ENCODE measurements at places on chromosomes 3 and 15.

DNA sequence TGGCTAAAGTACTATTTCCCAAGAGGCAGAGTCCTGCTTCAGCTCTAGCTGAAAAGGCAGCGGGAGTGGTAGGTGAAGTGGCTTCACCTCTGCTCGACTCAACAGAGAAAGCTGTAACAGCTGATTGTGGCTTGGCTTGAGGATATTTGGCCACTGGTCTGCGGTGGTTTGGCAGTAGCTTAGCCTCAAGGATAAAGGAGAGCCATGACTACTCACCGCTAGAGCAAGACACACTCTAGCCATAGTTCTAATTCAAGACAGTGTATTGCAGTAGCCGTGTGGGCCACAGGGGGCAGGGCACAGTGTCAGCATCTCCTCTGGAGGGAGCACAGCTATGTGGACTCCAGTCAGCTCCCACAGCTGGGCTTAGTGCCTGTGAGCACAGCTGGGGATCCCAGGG lies 23.5 kb downstream of the TPRG1 start:
- DNase-seq, result no peak

DNA sequence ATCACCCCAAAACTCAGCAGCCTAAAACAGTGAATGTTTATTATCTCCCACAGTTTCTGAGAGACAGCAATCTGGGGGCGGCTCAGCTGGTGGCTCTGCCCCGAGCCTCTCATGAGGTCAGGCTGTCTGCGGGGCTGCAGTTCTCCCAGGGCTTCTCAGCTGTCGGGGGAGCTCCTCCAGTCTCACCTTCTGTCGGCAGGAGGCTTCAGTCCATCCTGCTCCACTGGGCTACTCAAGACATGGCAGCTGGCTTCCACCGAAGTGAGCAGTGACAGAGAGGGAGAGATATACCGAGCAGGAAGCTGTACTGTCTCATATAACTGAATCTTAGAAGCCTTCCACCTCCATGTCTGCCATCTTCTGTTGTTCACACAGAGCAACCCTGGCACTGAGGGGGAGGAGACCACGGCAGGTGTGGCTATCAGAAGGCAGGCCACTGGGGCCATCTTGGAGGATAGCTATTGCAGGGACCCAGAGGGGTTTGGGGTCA lies 72.8 kb upstream of the ITGA11 start:
- no peak for DNase-seq

- no peak for DNase-seq
These were observed 69.4 kb downstream of the ZBTB20 start for GRCh38 chr3:115077501-115078250.

DNA sequence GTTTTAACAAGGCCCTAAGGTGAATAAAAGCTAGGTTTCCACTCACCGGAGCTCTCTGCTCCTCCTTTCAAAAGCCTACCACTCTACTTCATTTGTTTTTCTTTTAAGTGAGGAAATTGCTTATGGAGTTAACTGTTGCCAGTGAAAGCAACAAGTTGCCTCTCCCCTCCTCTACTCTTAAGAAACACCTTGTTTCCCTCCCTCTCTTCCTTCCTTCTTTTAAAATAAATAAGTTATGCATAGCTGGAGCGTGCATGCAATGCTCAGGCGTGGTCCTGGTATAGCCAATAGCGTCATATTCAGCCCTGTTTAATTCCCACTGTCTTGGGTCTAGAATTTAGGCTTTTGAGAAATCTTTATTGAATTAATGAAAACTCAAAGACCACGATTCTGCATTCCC lies 101.1 kb upstream of the IGF1R start:
- DNase-seq, result no peak

GRCh38 chr15:74136814-74137536 lies 6.6 kb downstream of the ISLR2 start:
- no peak for DNase-seq

GRCh38 chr3:71397046-71397445 lies 186.5 kb downstream of the FOXP1 start:
- DNase-seq, result no peak

DNA sequence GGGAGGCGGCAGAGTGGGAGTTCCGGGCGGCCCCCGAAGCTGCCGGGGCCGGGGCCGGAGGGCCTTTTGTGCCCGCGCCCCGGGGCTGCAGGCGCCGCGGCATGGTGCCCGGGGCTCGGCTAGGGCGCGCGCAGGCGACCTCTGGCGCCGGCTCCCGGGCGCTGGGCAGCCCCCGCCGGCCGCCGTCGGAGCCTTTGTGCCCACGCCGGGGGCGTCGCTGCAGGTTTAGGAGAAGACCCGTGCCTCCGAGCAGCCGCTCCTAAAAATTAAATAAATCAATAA lies 299 bp downstream of the PAQR9 start:
- no peak for DNase-seq

DNA sequence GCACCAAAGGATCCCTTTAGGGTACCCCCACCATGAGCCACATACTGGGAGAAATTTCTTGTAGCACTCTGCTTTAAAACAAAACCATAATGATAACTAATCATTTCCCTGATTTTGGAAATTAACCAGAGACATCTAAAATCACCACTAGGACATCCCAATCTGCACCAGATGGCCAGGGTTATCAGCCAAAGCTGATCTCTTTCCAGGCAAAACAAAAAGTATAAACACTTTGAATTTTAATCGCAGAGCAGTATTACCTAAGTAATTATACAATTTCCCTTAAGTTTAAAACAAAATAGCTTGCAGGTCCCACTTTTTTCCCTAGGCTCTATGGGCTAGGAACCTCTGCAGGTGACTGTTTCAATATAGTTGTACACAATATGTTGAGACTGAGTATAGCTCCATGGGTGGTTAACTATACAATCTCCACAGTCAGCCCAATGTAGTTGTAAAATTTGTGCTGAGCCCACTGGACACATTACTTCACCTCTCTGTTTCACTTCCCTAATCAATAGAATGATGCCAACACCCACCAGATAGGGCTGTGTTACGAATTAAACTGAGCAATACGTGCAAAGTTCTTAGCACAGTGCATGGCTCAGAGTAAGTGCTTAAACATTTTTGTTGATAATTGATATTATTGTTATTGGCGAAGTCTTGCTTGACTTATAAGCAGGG lies 629 bp upstream of the NOX5 start:
- DNase-seq, result no peak

GRCh38 chr15:86384186-86384585 lies 304.5 kb downstream of the AGBL1 start:
- DNase-seq, result no peak

DNA sequence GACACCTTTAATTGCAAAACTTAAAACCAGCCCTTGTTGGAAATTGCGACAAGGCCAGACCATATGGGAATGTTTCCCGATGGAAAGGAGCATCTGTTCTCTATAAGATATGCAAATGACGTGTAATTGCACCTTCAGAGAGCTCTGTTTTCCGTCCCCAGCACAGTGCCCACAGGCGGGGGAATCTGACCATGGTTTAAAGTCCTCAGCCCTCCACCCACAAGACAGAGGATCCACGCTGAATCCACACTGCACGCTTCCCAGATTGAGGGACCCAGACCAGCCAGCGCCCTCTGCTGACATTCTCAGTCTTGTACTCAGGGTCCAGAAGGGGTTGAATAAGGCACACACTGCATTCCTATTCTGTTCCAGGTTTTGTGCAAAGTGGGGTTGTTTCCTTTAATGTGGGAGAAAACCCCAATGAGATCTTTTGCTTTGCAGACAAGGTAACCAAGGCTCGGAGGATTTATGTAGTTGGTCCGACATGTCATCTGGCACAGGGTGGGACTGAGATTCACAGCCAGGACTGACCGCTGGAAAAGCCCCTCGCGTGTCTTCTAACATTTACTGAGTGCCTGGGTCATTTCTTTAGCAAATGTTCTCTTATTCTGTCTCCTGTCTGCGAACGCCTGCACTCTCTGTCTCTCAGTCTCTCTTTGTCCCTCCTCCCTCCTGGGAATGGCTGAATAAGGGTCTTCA lies 36.8 kb upstream of the KLHL25 start:
- DNase-seq, result peak; percentile 14

DNA sequence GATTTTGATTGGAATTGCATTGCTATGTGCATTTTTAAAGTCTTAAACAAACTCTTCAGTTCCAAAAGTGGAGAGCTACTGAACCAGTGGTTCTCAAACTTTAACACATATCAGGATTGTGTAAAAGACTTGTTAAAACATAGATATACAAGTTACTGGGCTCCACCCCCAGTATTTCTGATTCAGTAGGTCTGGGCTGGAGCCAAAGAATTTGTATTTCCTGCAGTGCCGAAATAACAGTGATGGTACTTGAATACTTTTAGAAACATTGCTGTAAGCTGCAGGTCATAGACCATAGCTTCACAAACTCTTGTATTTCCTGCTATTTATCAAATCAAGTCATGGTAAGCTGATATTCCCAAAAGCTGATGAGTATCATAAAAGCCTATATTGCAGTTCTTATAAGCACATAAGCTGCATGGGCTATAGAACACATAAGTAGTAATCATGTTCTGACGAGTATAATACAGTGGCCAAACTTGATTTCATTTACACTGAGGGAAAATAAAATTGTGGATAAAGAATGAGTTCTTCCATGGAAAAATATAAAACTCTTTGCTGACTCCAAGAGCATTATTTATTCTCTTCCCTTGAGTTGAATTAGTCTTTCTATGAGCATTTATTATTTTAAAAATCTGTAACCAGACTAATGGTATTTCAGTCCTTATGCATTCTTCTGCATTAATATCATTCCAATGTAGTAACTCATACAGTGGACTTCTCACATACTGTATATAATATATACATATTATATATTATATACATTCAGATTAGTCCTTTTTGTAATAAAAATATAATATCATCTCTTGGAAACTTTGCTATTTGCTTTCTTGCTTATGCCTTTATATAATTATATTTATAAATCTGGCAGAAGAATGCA lies 550.5 kb upstream of the AGTR1 start:
- DNase-seq, result no peak

GRCh38 chr15:78155355-78155939 lies 6.3 kb downstream of the IDH3A start:
- DNase-seq, result no peak

DNA sequence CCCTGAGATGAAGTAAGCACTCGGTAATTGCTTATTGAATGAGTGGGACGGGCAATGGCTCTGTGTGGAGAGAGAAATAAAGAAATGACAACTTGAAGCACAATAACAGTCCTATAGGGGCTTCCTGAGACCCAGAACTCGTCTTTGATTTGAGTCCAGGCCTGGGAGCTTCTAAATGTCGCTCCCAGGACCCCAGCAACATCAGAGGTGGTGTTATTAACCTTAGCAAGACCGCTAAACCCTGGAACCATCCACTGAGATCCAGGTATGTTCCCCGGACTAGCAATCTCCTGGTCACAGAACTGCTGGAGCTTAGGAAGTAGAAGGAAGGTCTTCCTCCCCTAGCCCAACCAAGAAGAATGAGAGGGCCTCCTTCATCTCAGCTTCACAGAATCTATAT lies 160.0 kb downstream of the MINAR1 start:
- no peak for DNase-seq

DNA sequence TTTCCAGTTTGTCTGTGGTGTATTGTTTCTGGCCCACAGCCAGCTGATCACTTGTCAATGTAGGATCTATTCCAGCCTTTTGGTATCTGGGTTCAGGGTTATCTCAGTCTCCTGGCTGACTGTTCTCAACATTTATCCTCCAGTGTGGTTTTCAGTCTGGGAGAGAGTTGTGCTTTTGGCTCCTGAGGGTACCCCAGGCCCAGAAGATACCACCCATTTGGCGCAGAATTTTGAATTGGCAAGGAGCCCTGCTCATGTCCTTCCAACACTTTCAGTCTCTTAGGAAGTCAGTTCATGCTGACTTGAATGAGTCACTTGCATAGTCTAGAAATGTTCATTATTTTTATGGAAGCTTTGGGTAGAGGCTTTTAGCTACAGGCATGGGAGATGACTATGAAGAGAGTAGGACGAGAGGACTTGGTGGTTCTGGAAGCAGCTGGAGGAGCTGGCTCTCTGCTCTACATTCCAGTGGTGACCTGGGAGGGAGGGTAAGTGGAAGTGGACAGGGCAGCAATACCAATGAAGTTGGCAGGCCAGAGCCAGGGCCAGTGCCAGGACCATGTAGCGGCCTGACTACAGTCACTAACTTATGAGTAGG lies 7.2 kb downstream of the POLR2H start:
- no peak for DNase-seq

GRCh38 chr15:27234593-27234992 lies 263.6 kb downstream of the GABRG3 start:
- DNase-seq, result no peak

DNA sequence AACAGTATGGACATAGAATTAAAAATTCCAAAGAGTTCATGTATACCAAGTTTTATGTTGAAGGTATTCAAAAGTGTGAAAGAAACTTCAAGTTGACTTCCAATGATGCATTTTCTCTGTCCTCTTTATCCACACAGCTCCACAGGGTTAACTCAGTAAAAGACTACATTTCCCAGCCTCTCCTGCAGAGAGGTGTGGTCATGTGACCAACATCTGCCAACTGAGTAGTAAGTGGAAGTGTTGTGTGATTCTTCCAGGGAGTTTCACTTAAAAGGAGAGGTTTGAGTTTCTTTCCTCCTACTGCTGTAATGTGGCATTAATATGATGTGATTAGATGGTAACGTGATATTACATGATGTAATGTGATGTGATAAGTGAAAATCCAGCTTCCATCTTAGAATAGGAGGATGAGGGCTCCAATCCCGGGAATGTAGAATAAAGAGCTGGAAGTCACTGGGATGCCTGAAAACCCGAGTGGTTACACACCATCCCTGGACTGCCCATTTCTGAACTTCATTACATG lies 280.6 kb downstream of the ARRDC4 start:
- DNase-seq, result no peak

DNA sequence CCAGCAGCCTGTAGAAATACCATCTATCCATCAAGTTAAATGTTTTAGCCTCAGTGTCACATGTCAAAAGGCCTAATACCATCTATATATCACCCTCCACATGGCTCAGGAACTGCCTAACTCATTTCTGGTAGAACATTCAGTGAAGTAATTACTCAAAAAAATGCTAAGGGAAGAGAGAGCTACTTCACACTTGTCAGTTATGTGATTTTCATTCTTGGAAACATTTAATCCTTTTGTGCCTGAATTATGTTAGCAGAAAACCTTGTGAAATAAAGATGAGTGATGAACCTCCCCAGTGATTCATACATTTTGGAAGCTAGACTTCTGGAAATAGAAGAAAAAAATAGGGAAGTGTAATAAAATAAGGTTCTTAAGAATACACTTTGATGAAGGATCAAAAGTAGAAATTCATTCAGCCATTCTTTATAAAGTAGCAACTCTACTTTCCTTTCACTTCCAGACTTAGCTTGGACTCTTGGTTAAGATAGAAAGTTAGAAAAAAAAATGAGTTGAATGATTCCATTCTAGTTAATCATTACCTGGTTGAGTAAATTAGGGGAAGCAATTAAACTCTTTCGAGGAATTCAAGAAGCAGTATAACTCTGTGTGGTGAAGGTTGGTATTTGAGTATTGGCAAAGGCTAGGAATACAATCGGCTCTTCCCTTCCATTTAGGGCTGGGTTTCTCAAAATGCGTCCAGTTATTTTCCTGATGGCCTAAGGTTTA lies 3.6 kb downstream of the OTOL1 start:
- DNase-seq, result no peak

DNA sequence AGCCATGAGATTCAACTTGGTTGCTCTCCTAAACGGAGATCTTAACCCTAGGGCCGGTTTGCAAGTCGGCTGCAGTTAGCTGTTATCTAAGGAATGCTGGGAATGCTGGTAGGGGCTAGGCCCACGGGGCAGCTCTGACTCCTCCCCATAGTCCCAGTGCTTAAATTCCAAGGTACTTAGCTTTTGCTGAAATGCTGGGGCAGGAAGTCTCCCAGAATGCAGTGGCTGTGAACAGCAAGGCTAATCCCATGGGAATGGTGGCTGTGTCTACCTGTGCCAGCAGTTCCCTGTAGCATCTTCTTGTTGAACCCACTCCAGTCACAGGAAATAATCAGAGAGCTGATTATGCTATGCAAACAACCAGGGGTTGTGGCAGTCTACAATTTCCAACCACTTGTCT lies 102.5 kb upstream of the TJP1 start:
- no peak for DNase-seq

GRCh38 chr3:190619761-190620160 lies 105.9 kb downstream of the IL1RAP start:
- no peak for DNase-seq
